Stimulated activated CD4-positive, alpha-beta T cell treated with anti-CD3 and anti-CD28 coated beads, Interleukin-2, amount 100 ng/mL, for 4 hours (primary cell): ENCODE measurements at places on chromosomes 1 and 21.

DNA sequence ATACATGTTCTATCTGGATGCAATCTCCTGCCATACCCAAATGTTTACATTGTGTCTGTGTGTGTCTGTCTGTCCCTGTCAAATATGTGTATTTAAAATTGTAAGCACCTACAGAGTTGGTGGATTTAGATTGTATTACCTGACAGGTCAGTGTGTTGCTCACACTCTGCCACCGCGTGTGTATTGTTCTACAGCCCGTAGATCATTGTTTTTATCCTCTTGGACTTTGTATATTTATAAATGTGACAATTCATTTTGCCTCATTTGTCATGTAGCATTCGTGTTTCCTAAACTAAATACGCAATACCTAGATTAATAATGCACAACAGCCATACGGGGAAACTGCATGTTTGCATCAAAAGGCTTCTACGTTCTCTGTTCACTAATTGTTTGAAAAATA, 634 bp downstream of the ALG14 start:
- no peak for DNase-seq

DNA sequence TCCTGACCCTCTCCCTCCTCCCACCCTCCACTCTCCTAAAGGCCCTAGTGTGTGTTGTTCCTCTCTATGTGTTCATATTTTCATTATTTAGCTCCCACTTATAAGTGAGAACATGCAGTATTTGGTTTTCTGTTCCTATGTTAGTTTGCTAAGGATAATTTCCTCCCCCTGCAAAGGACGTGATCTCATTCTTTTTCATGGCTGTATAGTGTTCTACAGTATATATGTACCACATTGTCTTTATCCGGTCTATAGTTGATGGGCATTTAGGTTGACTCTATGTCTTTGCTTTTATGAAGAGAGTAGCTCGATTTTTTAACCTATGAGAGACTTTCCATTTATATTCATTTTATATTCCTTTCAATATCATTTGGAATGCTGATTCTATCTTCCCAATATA, 7.9 kb upstream of the PTBP2 start:
- DNase-seq = no peak

GRCh38 chr21:36478207-36478701, 1.7 kb downstream of the CLDN14 start:
- no peak for DNase-seq

GRCh38 chr1:65769636-65770035, 23.1 kb upstream of the PDE4B start:
- no peak for DNase-seq

GRCh38 chr1:3906672-3907020, 6.6 kb upstream of the C1orf174 start:
- no peak for DNase-seq

DNA sequence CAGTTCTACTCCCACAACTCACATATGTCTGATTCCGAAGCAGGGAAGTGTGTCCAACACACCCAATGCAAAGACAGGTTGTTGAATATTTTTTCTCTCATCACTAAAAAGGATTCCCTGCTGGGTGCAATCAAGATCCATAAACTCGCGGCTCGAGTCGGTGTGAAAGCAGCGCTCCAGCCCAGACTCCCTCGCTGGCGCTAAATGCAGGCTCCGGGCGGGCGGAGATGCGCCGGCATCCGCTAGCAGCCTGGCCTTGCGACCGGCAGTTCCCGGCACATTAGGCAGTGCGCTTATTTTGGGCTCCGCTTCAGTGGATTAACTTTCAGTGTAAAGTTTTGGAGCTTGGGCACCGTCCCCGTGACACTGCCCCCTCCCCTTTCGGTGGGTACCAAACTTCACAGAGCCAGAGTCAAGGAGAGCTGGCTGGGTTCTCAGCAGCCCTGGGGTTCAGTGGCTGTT, 87.7 kb upstream of the POU3F1 start:
- no peak for DNase-seq

DNA sequence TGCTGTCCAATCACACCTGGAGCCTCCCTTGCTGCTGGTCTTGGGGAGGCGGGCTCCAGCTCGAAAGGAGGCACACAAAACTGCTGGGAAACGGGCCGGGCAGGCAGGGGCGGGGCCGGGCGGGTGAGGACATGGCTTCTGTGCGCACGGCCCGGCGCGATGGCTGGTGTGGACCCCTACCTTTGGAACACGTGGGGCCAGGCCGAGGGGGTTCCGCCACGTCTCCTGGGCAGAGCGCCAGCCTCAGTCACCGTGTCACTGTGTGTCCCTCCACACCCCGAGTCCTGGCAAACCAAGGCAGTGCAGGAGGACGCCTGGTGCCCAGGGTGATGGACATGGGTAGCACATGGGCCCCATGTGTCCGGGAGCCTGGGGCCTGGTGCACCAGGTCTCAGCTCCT, 42.0 kb upstream of the ADARB1 start:
- DNase-seq = no peak

DNA sequence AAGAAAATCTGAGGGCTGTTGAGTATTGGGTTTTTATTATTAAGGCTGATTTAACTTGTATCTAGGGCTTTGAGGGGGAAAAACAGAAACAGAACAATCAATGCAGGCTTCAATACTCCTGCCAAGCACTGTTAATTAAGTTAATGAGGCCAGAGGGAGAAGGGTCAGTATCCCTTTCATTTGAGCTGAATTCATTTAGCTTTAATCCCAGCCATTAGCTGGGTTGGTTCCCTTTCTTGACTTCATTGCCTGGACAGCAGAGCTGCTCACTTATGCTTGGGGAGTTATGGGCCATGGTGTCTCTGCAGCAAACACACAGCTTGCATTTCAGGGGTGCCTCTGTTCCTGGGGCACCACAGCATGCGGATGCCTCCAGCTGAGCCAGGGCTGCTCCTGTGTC, 16.3 kb downstream of the TLR5 start:
- DNase-seq = no peak

- no peak for DNase-seq
Observed at GRCh38 chr1:202034149-202034682, 23.8 kb downstream of the ELF3 start.

- no peak for DNase-seq
Observed at GRCh38 chr1:243465738-243466137, 209.9 kb downstream of the SDCCAG8 start.

DNA sequence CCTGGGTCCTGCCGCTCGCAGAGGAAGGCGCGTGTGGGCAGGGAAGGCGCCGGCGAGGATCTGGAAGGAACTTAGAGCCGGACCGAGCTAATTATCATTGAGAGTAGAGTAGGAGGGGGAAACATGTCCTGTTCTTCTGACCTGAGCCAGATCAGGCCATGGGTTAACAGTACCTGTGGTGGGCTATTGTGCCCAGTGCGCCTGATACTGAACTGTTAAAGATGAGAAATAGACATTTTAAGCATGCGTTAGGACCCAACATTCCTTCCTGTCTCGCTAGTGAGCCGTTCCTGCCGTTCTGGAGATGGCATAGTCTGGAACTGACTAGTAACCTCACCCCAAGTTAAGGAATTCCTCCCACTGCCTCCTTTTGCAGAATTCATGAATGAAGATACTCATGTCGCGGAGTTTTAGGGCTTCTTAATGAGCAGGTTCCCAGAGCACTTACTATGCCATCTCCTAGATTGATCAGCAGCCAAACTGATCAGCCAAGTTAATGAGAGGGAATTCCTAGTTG, 870 bp downstream of the STRIP1 start:
- DNase-seq = no peak

GRCh38 chr1:33234588-33234990, 21.7 kb upstream of the ZNF362 start:
- no peak for DNase-seq

- DNase-seq = no peak
Observed at GRCh38 chr1:193525411-193525810, 339.0 kb upstream of the B3GALT2 start.

DNA sequence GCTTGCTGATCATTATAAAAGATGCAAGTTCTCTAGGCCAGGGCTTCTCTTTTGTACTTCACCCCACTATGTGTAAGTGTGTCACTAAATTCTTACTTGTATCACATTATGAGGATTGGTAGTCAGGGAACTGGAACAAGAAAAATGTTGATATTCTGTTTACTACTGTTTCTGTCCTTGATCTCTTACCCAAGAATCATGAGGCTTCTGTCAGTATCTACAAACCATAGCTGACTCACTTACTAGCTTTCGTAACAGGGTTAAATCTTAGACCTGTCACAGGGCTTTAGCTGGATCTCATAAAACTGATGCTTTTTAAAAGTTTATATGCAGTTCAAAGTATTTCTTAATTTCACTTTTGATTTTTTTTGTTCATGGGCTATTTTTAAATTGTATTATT, 681.2 kb downstream of the PLPP3 start:
- no peak for DNase-seq

DNA sequence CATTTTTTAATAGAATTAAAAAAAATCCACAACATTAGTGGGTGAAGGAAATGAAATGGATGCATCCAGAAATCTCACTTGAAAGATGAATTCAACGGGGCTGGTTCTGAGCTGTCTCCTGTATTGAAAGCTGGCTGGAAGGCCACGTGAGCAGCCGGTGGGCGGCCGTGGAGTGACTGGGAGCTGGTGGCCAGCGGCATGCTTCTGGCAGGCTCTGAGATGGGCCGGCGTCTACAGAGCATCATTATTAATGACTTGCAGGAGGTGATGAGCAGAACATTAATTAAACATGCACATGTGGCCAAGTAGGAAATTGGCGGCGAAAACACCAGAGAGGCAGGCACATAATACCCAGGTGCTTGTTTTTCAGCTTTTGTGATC, 115.6 kb upstream of the LMO4 start:
- DNase-seq = no peak

GRCh38 chr1:44693159-44693558, 18.6 kb downstream of the ARMH1 start:
- no peak for DNase-seq

DNA sequence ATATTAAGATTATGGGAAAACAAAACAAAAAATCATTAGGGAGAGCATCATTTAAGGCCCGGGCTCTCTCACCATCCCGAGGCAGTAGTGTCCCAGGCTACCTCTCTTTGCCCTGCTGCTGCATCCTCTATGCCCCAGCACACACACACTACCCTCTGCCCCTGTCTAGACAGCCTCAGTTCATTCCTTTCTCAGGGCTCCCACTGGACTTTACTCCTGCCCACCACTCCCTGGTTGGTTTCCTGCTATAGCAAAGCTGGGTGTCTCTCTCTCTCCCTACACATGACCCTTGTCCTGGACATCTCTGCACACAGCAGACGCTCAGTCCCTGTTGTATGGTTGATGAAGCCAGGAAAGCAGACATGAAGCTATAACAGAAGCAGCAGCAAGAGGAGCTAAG, 30.7 kb downstream of the GNG12 start:
- DNase-seq = no peak
